ENCODE measurements at places on chromosomes 4 and X.

GRCh38 chr4:5203309-5203992, 152.2 kb downstream of the STK32B start:
- DNase-seq, result no peak

DNA sequence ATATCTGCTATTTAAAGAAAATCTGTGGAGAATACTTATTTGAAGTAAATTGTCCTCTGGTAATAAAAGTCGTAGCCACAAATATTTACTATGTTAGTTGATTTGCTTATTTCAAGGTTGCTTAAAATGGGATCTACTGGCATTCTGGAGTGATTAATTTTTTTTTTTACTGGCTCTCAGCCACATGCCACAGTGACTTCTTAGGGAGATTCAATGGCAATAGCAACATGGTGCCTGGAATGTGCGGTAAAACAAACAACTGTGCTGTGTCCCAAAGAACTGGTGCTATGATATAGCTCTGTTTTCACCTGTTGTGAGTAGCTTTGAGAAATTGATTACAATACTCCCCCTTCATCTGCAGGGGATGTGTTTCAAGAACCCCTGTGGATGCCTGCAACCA, 324.3 kb downstream of the GPAT3 start:
- DNase-seq, result no peak

DNA sequence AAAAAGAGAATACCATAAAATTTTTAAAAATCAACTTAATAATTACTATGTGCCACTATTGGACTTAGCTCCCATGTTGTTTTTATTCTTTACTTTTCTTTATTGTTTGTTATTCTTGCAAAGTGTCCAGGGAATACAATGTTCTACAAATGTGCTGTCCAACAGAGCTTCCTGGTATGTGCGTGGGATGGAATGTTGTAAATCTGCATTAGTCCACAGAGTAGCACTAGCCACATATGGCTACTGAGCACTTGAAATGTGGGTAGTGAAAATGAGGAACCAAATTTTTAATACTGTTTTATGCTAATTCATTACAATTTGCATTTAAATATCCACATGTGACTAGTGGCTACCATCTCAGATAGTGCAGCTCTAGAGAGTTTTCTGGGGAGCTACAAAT, 14.3 kb upstream of the CORIN start:
- no peak for DNase-seq

DNA sequence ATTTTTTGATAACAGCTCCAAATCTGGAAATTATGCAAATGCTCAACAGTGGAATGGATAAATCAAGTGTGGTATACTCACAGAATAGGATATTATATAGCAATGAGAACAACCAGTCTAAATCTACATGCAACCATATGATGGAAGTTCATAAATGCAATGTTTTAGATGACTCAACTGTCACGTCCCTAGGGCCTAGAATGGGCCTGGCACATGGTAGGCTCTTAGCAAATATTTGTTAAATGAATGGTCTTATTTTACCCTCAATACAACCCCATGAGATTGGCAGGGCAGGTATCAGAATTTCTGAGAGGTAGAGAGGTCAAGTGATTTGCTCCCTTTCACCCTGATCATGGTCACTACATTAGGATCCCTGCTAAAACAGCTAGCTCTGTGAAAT, 14.6 kb upstream of the NKX3-2 start:
- DNase-seq, result no peak

- peak; percentile 95 for DNase-seq
Measured at GRCh38 chr4:155758481-155759371, at the start of gene GUCY1B1. TSS of gene GUCY1B1 (plus strand) at chr4:155759021. CDS start at chr4:155759141, 120 bp downstream.

DNA sequence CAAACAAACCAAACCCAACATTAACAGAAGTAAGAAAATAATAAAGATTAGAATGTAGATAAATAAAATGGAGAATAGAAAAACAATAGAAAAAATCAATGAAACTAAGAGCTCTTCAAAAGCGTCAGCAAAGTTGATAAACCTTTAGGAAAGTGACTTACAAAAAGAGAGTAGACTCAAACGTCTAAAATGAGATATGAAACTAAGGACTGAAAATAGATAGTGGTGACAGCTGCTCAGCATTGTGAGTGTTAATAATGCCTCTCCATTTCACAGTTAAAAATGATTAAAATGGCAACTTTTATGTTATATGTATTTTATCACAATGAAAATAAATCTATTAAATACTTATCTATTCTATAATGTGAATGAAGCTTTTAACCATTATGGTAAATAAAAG, 125.7 kb upstream of the CPXCR1 start:
- DNase-seq, result no peak

DNA sequence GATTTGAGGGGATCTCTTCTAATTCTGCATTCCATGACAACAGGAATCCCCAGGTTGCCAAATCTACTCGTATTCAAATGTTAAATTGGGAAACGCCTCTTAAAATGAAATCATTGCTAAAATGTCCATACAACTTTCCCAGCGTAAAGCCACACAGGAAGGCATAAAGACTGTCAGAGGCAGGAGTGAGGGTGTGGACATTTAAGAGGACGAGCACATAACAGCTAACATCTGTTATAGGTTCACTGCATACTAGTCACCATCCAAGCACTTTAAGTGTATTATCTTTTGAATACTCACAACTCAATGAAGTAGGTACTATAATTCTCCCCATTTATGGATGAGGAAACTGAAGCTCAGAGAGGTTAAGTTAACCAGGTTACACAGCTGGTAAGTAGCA, 35.6 kb downstream of the ATG4A start:
- DNase-seq, result no peak

DNA sequence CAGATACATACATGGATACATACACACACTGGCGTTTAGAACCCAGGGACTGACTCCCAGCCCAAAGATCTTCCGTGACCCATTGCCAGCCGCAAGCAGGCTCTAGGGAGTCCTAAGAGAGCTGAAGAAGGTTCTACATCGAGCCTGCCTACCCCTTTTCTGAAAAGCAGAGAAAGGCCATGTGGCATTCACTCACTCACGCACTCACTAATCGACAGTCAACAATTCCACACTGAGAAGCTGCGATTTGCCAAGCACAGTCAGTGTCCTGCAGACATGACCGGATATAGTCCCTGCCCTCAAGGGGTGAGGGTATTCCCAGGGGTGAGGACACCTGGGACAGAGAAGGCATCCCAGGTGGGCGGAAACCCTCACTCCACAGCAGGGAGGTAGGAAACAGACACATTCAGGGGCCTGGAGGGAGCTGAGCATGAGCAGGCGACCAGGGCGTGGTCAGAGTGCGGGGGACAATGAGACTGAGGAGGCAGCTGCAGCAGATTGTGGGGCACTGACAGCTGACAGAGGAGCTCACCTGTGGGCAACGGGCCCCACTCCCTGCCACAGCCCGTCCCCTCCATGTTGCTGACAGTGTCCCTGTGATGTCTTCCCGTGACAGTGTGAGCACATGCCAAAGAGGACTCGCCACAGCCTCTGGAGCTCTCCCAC, 13.2 kb upstream of the MAN2B2 start:
- no peak for DNase-seq

- no peak for DNase-seq
Measured at GRCh38 chr4:134178706-134179105, 22.9 kb downstream of the PABPC4L start.

- no peak for DNase-seq
Measured at GRCh38 chrX:51406688-51407519, 74.3 kb downstream of the NUDT10 start.

GRCh38 chr4:119113033-119113655, 22.5 kb upstream of the MYOZ2 start:
- no peak for DNase-seq

DNA sequence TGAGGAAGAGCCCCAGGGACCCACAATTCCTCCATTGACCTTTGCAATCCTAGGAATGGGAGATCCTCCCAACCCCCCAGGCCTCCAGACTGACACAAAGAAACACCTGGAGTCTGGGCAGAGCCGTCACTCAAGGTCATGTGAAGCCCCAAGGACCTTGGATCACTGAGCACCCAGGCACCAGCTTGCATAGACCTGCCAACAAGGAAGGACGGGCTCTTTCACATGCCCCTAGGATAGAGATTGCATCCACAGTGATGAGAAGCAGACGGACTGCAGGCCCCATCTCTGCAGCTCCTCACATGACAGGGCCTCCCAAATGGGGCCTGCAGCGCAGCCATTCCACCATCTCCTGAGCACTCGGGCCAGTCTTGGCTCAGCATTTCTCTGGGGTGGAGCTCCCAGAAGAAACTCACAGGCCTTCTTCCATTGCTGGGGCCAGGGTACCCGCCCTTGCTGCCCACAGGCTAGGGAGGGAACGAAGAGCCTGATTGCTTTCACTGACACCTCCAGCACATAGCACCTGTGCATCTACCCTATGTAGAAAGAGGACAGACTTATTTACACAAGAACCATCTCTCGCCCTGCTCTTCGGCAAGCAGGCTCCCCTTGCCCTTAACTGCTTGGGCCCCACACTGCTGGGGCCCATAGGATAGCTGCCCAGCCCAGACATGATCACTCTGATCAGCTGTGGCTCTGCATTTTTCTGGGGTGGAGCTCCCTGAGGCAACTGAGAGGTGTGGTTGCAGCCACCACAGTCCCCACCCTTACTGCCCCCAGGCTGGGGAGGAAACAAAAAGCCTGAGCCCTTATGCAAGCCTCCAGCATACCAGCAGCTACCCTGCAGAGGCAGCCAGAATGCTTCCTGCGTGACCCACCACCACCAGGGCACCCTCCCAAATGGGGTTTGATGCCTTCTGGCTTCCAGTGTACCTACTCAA, 185.7 kb upstream of the ZCCHC13 start:
- peak; percentile 92 for DNase-seq

DNA sequence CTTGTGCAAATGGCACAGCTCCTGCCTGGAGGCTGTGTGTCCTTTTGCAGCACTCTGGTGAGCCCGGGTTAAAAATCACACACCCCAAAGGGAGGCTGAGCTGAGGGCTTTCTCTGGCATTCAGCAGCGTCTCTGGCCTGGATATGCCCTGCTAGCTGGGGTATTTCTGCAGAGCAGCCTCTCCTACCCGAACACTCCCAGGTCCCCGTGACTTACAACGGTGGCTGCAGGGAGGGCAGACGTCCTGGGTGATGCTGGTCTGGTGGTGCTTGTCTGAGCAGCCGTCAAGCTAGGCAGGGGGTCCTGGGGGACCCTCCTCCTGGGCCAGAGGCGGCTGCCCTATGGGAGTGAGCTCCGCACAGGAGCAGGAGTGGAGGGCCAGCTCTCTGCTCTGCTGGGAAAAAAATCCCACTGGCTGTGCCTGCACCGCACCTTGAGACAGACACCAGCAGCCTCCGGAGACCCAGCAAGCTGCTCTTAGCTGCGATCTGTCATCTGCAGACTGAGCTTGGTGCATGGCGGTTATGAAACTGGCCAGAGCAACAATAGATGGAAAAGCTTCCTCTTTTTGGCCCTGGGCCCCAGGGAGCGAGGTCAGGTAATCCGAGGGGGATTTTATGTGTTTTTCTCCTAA, 41.3 kb upstream of the ASMTL start:
- DNase-seq, result peak; percentile 30

GRCh38 chrX:124726881-124727280, 380.5 kb downstream of the SH2D1A start:
- no peak for DNase-seq

- no peak for DNase-seq
Measured at GRCh38 chr4:81314897-81315470, 100.0 kb upstream of the PRKG2 start.

GRCh38 chrX:79325263-79325958, 41.7 kb downstream of the ITM2A start:
- DNase-seq, result peak; percentile 77

DNA sequence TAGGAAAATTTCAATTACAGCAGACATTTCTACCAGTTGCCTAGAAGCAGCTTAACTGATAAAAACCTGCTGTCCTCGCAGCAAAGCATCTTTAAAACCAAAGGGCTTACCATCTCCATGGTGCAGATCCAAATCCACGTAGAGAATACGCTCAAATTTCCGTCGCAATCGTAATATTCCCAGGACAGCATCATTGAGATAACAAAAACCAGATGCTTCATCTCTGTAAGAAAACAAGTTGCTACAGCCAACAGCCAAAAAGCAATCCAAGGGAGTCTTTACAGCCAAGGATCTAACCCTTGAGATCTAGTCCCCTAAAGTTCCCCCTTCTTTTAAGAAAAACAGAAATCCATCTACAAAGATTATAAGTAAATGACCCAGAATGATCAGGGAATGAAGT, 77.6 kb downstream of the HDAC8 start:
- DNase-seq, result no peak

- DNase-seq, result peak; percentile 45
Measured at GRCh38 chrX:12894074-12895030, 12.1 kb upstream of the TLR8 start.

GRCh38 chr4:34043131-34043530, 2201.2 kb downstream of the ARAP2 start:
- DNase-seq, result no peak

GRCh38 chr4:105543881-105544280, 8.5 kb upstream of the ARHGEF38 start:
- no peak for DNase-seq

GRCh38 chr4:31411565-31411964, 691.4 kb downstream of the PCDH7 start:
- no peak for DNase-seq

DNA sequence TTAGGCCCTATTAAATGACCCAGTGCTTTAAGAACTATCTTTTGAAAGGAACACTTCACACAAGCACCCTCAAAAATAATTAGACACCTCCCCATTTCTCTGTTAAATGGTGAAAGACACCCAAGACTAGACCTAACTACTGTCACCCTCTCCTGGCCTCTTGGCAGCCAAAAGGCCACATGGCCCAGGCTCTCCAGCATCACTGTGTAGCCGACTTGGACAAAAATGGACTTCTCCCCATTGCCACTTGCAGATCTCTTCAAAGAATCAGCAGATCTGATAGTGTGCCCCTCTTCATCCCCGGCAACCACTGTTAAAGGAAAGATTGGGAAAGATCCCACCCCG, 2.0 kb downstream of the MID1IP1 start:
- no peak for DNase-seq

DNA sequence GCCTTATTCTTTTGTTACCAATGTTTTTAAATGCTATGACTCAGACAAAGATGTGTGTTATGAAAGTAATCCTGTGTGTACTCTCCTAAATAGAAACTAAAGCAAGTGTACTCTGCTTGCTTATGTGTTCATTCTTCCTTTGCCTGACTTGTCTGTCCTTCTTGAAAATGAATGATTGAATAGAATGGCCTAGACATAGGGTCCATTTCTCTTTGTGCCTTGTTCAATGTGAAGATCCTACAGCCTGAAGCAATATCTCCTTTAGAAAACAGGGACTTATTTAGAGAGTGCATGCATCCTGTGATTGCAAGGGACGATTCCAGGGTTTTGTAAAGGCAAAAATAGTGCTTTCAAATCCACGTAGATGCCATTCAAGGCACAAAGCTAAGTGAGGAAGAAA, 343.6 kb upstream of the TACR3 start:
- DNase-seq, result no peak

- DNase-seq, result peak; percentile 4
Measured at GRCh38 chr4:163263606-163264005, 68.8 kb downstream of the NPY1R start.

- no peak for DNase-seq
Measured at GRCh38 chr4:133929531-133930239, 271.9 kb downstream of the PABPC4L start.

- DNase-seq, result no peak
Measured at GRCh38 chr4:156870861-156871260, 100.7 kb downstream of the PDGFC start.

- no peak for DNase-seq
Measured at GRCh38 chr4:53688186-53688790, 97.0 kb upstream of the LNX1 start.
